Activated T-cell treated with anti-CD3 and anti-CD28 coated beads, Interleukin-2, amount 50 U/mL, for 24 hours (primary cell): ENCODE measurements at places on chromosomes 4 and X.

DNA sequence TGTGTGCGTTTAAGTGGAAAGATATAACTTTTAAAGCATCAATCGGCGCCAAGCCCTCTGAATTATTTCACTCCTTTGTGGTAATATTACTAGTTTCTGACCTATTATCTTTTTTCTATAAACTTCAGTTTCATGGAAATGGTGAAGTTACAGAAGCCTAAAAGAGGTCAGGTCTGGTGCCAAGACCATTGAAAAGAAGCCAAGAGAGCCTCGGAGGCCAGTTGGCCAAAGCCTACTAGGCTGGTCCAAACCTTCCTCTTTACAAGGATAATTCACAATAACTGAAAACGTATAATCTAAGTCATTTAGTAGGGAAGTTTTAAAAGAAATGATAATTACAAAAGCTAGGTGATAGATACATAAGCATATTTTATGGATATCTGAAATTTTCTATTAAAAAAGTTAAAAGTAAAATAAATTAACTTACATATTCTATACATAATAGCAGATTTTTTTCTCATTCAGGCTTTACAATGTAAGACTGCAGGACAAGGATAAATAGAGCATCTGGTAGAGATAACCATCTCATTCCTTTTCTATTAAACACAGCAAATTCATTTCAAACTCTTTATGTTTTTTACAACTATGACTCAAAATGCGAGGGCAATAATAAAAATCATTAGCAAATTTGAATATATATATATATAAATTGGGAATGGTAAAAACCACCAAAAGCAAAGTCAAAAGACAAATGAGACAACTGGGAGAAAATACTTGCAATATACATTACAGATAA is 49.2 kb downstream of the WDFY3 start:
- no peak for DNase-seq

- DNase-seq: no peak
Measured at GRCh38 chr4:11480683-11481082, 52.0 kb upstream of the HS3ST1 start.

DNA sequence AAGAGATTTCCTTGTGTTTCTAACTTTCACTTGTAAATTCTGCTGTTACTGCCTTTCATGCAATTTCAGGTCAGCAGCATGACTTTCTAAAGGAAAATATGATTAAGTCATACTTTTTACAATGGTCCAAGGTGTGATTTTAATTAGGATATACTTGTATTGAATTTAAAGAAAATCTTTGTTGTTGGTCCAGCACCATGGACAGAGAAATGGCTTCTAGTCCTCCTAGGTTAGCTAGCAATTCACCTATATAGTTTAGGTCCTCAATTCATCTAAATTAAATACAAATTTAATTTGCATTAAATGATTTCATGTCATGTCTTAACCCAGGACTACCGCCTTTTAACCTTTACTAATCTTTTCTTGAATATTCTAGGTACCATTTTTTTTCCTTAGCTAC is 304.9 kb upstream of the RPS6KA3 start:
- no peak for DNase-seq

DNA sequence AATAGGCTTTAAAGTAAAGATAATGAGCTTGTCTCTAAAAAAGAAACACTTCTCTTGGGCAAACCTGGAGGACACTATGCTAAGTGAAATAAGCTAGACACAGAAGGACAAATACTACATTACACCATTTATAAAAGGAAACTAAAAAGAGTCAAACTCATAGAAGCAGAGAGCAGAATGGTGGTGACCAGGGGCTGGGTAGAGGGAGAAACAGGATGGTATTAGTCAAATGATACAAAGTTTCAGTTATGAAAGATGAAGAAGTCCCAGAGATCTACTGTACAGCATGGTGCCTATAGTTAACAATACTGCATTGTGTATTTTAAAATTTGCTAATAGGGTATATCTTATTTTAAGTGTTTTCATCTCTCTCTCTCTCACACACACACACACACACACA is 28.5 kb downstream of the ACSL4 start:
- no peak for DNase-seq

DNA sequence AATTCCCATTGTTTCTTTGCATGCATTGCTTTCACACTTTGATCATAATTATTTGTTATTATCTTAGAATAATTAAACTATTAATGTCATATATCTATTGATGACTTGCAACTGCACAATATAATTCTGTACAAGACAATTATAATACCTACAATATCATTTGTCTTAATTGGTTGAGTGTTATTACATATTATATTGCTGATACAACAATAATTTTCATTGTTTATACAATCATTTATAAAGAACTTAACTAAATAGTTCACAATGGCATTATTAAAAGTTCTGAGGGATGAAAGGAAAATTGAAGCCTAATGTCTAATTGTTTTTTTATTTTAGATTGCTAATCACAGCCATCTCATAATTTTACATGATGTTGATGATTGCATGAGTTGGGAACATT is 227.6 kb downstream of the GALNTL6 start:
- no peak for DNase-seq

GRCh38 chr4:181524499-181524898 is 718.7 kb upstream of the TENM3 start:
- DNase-seq: no peak

DNA sequence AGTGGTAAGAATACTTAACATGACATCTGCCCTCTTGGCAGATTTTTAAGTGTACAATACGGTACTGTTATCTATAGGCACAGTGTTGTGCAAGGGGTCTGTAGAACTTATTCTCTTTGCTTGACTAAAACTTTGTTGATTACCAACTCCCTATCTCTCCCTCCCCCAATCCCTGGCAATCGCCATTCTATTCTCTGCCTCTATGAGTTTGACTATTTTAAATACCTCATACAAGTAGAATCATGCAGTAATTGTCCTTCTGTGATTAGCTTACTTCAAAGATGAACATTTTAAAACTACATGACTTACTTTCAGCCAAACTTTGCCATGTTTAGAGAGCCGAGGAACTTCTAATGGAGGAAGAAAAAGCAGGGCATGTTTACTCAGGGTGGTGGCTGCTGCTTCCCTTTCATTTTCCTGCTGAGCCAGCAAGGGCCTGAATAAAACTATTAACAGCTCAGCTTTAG is 62.4 kb downstream of the APOO start:
- no peak for DNase-seq

GRCh38 chr4:151673908-151674520 is 86.8 kb downstream of the GATB start:
- no peak for DNase-seq

DNA sequence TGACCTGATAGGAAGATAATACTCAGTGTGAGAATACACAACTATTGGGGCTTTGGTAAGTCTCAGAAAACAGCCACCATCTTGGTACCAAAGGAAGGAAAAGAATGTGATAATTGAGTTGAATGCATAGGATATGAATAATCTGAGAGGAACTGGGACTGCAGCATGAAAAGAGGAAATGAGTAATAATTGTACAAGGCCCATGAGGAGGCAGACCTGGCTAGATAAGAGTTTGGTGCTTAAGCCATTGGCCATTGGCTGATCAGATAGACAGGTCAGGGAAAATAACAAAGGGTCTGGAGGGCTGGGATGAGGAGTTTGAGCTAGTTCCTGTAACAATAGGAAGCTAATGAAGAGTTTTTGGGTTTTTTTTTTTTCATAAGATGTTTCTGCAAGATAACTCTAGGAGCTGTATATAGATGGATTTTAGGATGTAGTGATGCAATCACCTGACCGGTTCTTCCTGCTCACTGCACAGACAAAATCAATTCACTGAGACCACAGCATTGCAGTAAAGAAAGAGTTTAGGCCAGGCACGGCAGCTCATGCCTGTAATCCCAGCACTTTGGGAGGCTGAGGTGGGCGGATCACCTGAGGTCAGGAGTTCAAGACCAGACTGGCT is 5.3 kb upstream of the TRMT2B start:
- no peak for DNase-seq

DNA sequence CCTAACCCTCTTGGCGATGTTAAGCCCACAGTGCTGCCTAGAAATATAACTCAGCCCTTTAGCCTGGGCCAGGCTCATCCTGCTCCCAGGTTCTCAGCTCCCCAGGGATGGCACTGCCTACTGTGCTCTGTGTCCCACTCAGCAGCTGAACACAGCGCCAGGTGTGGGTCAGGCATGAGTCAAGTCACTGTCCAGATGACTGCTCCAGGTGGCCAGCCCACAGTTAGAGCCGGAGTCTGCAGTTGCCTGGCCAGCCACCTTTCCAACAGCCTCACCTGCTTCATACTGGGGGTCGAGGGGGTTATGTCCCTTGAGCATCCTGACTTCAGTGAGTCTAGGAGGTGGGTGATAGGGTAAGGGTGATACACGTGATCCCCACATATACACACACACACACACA is 48.4 kb downstream of the TBC1D14 start:
- DNase-seq: peak; percentile 14

- no peak for DNase-seq
Measured at GRCh38 chr4:141587897-141588296, 48.5 kb upstream of the IL15 start.

DNA sequence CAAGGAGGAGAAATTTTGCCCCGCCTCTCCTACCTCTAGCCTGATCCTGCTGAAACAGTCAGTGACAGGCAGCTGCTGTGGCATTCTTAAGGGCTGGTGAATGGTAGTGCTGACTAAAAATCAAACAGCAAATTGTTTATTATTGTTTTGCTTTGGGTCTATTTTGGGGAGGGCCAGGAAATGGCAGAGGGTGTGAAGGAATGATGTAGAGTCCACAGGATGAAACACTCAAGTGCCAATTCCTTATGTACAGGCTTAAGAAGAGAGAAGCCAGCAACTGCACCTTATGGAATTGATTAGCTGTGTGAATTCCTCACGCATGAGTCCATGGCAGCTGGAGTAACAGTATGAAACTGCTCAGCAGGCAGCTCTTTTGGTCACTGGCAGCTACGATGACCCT is 39.7 kb downstream of the VEGFC start:
- no peak for DNase-seq

DNA sequence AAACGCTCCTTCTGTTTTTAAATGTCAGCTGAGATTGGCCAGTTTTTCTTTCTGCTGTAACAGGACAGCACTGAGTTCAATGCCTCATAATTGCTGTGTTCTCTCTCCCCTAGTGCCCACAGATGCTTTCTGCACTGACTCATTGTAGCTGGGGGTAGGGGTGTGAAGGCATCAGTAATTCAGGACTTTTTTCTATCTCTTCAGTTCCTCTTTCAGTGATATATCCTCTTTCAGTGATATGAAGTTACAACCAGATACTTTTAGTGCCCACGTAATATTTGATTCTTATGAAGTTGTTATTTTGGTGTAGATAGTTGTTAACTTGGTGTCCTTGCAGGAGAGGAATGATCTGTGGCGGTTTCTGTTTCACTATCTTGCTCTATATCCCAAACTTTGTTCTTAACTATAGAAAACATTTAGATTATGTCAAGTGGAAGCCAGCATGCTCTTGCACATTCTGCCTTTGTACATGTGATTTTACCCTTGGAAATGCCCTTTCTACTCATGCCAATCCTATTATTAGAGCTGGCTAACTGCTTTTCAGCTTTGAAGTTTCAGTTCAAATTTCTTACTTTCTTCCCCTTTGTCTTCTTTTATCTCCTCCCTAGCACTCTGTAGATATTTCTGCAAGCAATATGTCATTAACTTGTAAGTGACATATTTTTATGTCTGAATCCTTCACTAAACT is 1258.4 kb downstream of the FAM133A start:
- no peak for DNase-seq

DNA sequence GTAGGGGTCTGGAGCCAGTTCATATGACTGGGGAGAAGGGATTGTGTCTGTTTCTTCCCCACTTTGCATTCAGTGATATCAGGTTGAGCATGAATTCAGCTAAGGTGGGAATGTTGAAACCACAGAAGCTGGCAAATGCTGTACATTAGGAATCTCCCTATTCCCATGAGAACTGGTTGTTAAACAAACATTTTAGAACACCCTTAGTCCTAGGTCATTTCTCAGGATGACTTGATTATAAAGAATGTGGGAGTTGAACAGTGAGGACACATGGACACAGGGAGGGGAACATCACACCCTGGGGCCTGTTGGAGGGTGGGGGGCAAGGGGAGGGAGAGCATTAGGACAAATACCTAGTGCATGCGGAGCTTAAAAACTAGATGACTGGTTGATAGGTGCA is 62.6 kb upstream of the LIMCH1 start:
- DNase-seq: no peak

DNA sequence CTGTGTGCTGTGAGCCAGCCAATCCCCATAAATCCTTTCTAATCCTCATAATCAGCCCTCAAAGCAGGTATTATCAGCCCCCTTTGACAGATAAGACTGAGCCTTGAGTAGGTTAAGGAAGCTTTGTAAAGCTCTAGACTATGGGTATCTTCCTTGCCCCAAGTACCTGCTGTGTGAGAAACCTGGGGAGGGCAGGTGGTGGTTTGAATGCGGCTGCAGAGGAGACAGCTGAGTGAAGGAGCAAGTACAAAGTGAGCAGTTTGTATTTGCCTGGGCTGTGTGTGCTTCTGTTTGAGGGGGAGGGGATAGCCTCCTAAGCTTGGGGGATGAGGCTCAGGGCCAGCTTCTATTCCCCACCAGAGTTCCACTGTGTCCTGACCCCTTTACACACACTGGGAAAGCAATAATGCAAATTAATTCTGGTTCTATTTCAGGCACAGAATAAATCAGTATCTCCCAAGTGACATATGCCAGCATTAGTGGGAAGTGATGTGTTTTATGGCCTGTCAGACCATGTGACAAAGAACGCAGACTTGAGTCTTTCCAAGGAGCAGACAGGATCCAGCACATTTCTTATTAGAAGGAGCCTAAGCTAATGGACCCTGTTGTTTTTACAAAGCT is 63.5 kb downstream of the EVC start:
- no peak for DNase-seq
